Activated naive CD8-positive, alpha-beta T cell treated with anti-CD3 and anti-CD28 coated beads, Interleukin-2, amount 50 U/mL, for 16 hours (primary cell): ENCODE measurements at places on chromosomes 4 and X.

- DNase-seq, result no peak
Observed at GRCh38 chrX:153933748-153934147, 1.1 kb downstream of the NAA10 start.

GRCh38 chr4:37951461-37952352, 8.5 kb upstream of the PTTG2 start:
- DNase-seq, result no peak

- DNase-seq, result no peak
Observed at GRCh38 chrX:39654183-39654925, 443.4 kb downstream of the BCOR start.

DNA sequence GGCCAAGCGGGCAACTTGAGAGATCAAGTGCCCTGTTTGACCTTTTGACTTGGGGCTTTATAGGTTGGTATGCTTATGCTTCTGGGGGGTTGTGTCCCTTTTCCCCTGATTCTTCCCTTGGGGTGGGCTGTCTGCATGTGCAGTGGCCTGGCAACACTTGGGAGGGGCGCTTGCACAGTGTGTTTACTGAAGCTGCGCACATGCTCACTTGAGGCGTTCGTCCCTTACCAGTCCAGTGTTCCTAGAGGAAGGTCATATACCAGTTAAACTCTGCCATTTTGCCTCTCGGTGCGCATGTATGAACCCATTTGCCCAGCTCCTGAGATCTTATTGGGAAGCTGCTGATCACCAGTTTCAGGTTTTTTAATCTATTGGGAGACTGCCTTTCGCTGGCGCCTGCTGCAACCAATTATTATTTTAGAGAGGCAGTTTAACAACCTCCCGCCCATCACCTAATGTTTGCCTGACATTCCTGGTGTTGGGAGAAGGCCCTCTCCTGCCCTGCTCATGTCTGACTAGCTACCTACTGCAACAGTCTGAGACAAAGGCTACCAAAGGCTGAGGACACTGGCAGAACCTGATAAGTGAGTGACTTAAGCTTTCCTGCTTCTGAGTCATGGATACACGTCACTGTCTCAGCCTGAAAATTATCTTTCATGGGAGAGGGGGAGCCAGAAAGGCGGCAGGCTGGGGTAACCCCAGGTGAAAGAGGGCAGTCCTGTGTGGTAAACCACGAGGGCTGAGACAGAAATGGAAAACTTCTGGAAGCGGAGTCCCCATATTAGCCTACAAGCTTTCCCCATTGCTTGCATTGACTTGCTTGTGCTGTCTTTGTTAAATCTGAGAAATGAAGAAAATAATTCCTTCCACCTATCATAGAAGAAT, 97.6 kb downstream of the CPE start:
- no peak for DNase-seq

DNA sequence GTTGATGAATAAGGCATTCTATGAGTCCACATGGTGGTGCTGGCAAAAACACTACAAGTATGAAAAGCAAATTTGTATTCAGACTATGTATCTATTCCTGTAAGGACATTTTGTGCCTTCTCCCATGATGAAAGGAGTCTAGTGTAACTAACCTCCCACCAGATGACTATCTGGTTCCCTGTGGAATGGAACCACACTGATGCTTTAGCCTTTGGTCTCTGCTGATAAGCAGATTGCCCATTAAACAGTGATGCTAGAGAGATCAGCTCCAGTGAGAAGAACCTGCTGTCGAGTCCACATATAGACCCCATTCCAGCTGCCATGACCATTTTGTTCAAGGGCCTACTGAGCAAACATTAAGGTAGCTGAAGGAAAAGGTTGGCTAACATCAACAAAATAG, 10.5 kb upstream of the THOC2 start:
- no peak for DNase-seq

DNA sequence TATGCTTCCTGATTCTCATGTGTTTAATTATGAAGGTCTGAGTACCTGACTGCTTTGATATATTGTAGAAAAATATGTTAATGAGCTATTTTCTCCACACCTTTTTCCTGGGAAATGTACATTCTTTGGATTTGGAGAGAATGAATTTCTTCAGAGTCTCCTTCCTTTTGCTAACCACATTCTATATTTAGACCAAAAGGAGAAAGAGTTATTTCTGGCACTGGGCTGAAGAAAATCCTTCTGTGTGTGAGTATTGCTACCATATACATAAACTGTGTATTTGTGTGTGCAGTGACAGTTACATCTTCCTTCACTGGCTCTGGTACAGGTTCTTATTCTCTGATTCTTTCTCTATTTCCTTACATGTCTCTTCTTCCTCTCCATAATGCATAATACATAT, 44.5 kb upstream of the PGRMC2 start:
- no peak for DNase-seq
